Panc1 (cell line): ENCODE measurements at places on chromosomes 3 and 15.

DNA sequence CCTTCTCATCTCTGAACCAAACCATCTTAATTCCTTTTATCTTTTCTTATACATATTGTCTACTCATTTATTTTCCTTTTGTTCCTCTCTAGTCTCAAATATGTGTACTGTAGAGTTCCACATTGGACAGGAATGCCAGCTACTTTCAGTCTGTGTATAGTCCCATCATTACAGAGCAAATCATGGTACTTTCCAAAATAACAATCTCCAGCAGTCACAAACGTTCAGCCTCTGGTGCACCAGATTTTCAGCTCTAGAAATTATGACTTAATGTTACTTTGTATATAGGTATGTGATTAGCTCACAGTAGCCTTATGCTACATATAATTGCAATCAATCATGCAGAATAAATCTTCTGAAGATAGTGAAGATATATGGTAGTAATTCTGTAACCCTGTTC, 32.5 kb upstream of the TM4SF4 start:
- peaks cover 8% of the 10 kb centered on the region; the same call in 1 of the 2 replicates for H3K4me1 ChIP-seq
- no peaks in the 10 kb centered on the region for H3K27me3 ChIP-seq
- H3K27ac ChIP-seq, result no peak overlapping the region; the same call in 1 of the 2 replicates
- no peak overlapping the region for H3K4me3 ChIP-seq
- no peak for DNase-seq

GRCh38 chr3:198046120-198046857, 86.3 kb downstream of the LMLN start:
- H3K4me1 ChIP-seq, result no peaks in the 10 kb centered on the region
- DNase-seq, result no peak
- no peaks in the 10 kb centered on the region for H3K27me3 ChIP-seq

DNA sequence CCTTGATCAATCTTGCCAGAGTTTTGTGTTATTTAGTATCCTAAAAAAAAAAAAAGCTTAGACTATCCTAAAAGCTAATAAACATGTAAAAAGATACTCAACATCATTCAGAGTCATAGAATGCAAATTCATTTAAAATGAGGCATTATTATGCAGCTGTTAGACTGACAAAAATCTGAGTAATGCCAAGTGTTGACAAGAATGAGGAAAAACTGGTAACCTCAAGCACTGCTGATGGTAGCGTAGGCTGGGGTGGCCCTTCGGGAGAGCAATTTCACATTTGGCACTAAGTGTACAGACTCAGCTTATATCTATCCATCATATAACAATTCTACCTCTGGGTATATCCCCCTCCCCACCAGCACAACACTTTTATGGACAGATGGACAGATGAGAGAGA, 280.4 kb downstream of the RAP2B start:
- H3K27me3 ChIP-seq, result no peaks in the 10 kb centered on the region
- H3K36me3 ChIP-seq, result no peaks in the 10 kb centered on the region
- no peak for DNase-seq
- H3K4me3 ChIP-seq, result no peak overlapping the region
- no peaks in the 10 kb centered on the region for H3K4me1 ChIP-seq
- H3K27ac ChIP-seq, result no peak overlapping the region

- H3K4me3 ChIP-seq, result no peak overlapping the region
- H3K27ac ChIP-seq, result no peak overlapping the region
- DNase-seq, result no peak
- H3K4me1 ChIP-seq, result peaks cover 7% of the 10 kb centered on the region
- peaks cover 2% of the 10 kb centered on the region; the same call in 1 of the 2 replicates for H3K36me3 ChIP-seq
- no peaks in the 10 kb centered on the region for H3K27me3 ChIP-seq
Observed at GRCh38 chr15:40957581-40958051, 4.3 kb downstream of the CHAC1 start.

DNA sequence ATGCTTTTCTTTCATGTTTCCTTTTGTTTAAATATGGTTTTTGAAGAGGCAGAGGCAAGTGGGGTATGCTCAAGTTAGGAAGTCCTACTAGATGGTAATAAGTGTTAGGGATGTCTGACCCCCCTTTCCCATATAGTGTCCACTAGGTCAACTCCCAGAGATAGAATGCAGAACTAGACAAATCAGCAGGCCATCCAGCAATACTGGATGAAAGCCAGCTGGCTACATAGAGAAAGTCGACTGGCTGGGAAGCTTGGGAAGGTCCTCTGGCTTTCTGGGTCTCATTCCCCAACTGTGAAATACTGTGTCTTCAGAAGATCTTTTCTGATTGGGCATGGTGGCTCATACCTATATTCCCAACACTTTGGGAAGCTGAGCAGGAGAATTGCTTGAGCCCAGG, 113.8 kb downstream of the SNRK start:
- H3K36me3 ChIP-seq, result no peaks in the 10 kb centered on the region
- no peak for DNase-seq
- no peaks in the 10 kb centered on the region for H3K27me3 ChIP-seq
- no peak overlapping the region for H3K4me3 ChIP-seq
- H3K27ac ChIP-seq, result no peak overlapping the region

GRCh38 chr3:150461399-150461798, 53.3 kb downstream of the TSC22D2 start:
- DNase-seq, result no peak
- H3K4me3 ChIP-seq, result no peak overlapping the region
- H3K27ac ChIP-seq, result no peak overlapping the region
- no peaks in the 10 kb centered on the region for H3K27me3 ChIP-seq
- H3K4me1 ChIP-seq, result peaks cover 10% of the 10 kb centered on the region

DNA sequence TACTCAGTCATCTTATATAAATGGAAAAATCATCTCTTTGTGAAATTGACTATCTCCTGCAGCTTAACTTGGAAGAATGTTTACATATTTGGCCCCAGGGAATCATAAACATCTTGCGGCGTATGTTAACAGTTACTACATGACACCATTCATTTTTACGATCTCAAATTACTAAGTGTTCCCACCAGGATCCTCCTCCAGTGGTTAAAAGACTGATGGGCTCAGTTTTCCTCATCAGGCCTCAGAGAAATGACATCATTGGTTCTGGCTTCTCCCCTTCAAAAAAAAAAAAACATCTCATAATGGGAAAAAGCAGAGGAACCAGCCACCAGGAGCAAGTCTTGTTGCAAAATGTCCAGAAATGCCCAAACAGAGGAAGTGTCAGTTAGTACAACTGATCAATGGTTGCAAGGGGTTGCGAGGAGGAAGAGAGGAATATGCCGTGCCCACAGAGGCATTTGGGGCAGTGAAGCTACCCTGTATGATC, 70.5 kb upstream of the LIPC start:
- no peaks in the 10 kb centered on the region for H3K27me3 ChIP-seq
- H3K27ac ChIP-seq, result no peak overlapping the region
- H3K36me3 ChIP-seq, result no peaks in the 10 kb centered on the region
- H3K4me3 ChIP-seq, result no peak overlapping the region
- no peak for DNase-seq

- H3K4me3 ChIP-seq, result no peak overlapping the region
- no peak for DNase-seq
- H3K27me3 ChIP-seq, result no peaks in the 10 kb centered on the region
- no peaks in the 10 kb centered on the region for H3K36me3 ChIP-seq
- no peaks in the 10 kb centered on the region for H3K4me1 ChIP-seq
- H3K27ac ChIP-seq, result no peak overlapping the region
Observed at GRCh38 chr3:61606196-61606595, 44.8 kb downstream of the PTPRG start.

- no peaks in the 10 kb centered on the region for H3K27me3 ChIP-seq
- no peak overlapping the region for H3K27ac ChIP-seq
- no peak overlapping the region for H3K4me3 ChIP-seq
- DNase-seq, result no peak
Observed at GRCh38 chr3:7744850-7745249, 756.8 kb upstream of the LMCD1 start.

GRCh38 chr3:33879540-33879939, 81.1 kb downstream of the PDCD6IP start:
- DNase-seq, result no peak
- no peak overlapping the region for H3K27ac ChIP-seq
- no peaks in the 10 kb centered on the region for H3K36me3 ChIP-seq
- H3K4me1 ChIP-seq, result peaks cover 5% of the 10 kb centered on the region

- H3K27me3 ChIP-seq, result no peaks in the 10 kb centered on the region
- H3K27ac ChIP-seq, result no peak overlapping the region
- DNase-seq, result no peak
- no peaks in the 10 kb centered on the region for H3K4me1 ChIP-seq
Observed at GRCh38 chr3:46670000-46670890, 23.2 kb downstream of the ALS2CL start.

DNA sequence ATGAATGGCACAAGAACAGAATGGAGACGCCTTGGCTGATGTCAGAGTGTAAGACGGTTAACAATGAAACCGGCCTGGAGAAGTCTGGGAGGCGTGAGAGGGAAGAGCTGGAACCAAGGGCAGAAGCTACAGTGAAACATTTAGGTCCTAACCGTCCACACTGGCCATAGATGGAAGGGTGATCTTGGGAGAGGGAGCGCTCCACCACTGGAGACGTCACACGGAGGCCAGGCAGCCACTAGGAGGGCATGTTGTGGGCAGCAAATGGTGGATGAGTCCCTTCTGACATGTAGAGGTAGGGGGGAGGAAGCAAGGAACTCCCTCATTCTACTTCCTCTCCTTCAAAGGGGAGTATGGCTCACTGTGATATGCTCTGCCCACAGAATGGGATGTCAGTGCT, 23.8 kb downstream of the FEM1B start:
- H3K4me3 ChIP-seq, result no peak overlapping the region
- H3K36me3 ChIP-seq, result no peaks in the 10 kb centered on the region; the same call in 1 of the 2 replicates
- no peaks in the 10 kb centered on the region for H3K4me1 ChIP-seq
- no peak for DNase-seq

DNA sequence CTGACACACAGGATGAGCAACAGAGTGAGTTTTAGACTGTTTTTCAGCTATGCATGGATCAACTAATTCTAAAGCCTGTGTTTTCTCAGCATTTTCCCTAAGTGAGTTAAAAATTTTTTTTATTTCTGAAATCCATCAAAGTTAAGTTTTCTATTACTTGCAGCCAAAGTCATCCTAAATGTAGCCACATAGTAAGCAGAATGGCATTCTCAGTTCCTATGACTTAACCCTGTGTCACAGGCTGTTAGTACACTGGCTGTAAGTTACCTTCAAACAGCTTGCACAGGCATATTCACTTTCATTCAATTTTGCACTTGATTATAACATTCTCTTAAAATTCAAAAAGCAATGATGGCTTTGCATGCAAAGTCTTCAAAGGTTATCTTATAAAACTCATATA, 368.2 kb downstream of the OCA2 start:
- H3K4me3 ChIP-seq, result no peak overlapping the region
- H3K27me3 ChIP-seq, result no peaks in the 10 kb centered on the region
- no peak for DNase-seq
- H3K27ac ChIP-seq, result no peak overlapping the region
